Left ventricle myocardium superior (tissue), 1 donor: ENCODE measurements at places on chromosomes 5 and 9. TPM values are rescaled to one million over a fixed set of nuclear protein-coding genes. Genes with fewer than 3 reads are reported as not detected.

Gene PGGT1B
- 23.4 TPM for total RNA-seq

- DNase-seq, result no peak
Measured at GRCh38 chr5:133119233-133119711, 67.5 kb downstream of the HSPA4 start.

Gene FAM221B
- not detected for total RNA-seq

DNA sequence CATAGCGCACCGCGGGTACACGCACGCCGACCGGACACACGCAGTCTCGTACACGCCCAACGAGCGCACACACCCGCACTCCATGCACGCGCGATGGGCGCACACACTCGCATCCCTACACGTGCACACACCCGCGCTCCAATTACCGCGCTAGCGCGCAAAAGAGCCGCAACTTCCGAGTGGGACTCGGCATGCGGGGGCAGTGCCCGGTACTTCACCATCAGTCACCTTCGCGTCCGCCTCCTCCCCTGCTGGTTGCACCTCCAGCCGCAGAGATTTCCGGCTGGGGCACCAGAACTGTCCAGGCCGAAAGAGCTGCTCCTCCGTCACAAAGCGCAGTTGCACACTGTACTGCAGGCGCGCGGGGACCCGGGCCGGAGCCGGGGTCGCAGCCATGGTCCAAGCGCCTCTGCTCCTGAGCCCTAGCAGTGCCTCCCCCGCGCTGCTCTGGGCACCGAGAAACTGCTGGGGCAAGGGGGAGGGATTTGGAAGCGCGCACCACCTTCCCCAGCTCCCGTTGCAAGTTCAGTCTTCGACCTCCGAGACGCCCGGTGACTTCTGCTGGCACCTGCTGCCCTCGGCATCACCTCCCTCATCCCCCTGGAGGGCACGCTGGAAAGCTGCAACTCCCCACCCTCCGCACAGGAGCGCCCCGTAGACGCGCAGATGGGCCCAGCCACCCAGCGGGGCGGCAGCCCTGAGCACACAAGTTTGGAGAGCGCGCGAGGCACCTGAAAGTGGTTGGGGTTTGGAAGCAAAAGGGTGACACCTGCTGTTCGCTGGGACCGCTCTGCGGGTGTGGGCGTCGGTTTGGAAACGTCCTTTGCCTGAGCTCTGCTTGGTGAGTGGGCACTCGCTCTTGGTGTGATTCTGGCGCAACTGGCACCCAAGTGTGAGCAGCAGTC lies 337.4 kb upstream of the PUM3 start:
- DNase-seq, result no peak

Gene PCDH1
- total RNA-seq, result 17.2 TPM

Gene LCN9
- total RNA-seq, result not detected

- DNase-seq, result no peak
Measured at GRCh38 chr5:156591631-156592030, 258.5 kb upstream of the PPP1R2B start.

DNA sequence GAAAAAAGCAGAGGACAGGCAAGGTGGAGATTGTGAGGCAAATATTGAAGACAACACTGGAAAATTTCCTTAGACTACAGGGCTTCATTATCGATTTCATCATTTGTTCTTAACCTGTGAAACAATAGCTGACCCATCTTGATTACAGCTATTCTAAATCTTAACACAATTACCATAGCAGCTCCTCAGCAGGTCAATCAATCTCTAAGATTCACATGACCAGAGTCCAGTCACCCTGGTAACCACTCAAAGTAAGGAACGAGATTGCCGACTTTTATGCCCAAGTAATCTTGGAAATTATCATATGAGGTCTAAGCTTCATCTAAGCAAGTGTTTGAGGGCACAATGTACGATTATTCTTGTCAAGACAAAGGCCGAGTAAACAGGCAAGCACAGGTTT lies 93.8 kb downstream of the TTC39B start:
- DNase-seq, result no peak

Gene POLE3
- 25.1 TPM for total RNA-seq

GRCh38 chr5:12460493-12461261 lies 556.4 kb upstream of the CTNND2 start:
- DNase-seq, result no peak

Gene PCDHGB4
- total RNA-seq, result 5.4 TPM

DNA sequence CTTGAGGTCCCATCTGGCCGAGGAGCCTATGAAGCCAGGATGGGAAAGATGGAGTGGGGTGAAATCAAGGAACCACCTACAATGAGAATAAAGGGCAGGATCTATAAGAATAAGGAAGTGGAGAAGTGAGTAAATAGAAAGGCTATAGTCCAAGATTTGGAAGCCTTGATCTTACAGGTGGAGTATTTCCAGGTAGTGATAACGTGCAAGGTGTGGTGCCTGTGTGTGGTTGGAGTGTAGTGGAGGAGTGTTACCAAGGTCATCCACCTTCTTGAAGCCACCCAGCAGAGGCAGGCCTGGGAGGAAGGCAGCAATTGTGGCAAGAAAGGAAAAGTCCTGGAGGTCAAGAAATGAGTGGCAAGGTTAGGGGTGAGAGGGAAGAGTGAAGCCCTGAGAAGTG lies 72.9 kb downstream of the IQGAP2 start:
- DNase-seq, result no peak

DNA sequence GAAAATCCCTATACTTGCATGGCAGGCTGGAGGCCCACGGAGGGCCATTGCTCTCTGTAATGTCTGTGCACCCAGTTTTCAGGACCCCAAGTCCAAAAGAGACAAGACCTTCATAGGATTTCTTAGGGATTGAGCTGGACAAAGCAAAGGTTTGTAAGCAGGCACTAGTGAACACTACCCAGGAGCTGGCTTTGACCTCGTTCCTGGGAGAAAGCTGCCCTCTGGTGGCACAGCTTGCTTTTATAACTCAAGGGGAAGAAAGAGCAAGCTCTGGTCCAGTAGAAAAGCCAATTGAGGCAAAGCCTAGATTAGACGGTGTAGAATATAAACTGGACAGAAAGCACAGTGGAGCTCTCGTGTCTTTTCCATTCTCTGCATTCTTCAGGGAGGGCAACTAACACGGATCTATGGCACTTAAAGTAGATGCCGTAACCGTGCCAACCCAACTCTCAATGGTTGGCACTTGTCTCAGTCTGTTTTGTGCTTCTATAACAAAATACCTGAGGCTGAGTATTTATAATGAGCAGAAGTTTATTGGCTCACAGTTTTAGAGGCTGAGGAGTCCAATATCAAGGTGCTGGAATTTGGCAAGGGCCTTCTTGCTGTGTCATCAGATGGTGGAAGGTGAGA lies 7.9 kb downstream of the GABRP start:
- DNase-seq, result peak; percentile 73

Gene SLC25A2
- not detected for total RNA-seq

DNA sequence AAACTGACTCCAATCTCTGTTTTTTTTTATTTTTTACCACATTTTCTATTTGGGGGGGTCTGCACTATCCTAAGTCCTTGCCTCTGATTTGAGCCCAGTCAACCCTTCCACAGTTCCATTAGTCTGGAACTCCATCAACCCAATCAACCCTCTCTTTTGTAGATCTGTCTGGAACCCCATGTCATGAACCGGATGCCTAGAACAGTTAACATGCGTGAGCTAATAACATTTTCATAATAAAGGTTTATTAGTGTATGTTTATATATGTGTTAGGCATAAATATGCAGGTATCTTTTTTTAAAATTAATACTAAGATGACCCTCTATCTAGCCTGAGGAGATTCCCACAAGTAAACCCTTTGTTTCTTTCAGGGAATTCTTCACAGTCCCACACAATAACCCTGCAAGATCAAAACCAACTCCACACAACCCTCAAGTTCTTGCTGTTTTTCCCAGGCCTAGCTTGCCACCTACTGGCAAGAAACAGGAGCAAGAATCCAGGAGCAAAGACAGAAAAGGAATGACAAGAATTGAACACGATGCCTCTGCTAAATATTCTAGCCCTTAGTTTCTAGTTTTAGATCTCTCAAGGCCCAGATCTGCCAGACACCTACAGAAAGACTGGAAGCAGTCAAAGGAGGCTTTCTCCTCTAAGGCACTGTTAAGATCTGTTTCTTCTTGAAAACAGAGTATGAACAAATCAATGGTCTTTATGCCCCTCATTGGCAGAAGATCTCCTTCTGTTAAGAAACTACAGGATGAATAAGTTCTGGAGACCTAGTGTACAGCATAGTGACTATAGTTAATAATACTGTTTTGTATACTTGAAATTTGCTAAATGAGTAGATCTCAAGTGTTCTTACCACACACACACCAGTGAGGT lies 100.4 kb downstream of the TRIM36 start:
- DNase-seq, result no peak

GRCh38 chr9:80797831-80798688 lies 891.3 kb downstream of the TLE1 start:
- DNase-seq, result peak; percentile 42

Gene CBY3
- not detected for total RNA-seq

DNA sequence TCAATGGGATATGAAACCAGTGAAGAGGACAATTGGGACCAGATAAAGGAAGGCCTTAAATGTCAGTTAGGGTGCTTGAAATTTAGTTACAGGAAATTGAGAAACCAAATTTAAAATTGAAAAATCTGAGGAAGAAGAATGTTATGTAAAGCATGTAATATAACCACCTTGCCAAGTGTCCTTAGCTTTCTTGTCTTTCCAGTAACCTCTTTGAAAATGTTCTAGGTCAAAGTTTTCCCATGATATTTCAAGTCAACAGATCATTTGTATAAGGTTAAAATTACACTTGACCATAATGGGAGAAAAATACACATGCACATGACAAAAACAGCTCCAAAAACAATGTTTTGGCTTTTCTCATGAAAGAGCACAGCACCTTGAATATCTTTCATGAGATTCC lies 21.1 kb downstream of the LOX start:
- DNase-seq, result no peak

DNA sequence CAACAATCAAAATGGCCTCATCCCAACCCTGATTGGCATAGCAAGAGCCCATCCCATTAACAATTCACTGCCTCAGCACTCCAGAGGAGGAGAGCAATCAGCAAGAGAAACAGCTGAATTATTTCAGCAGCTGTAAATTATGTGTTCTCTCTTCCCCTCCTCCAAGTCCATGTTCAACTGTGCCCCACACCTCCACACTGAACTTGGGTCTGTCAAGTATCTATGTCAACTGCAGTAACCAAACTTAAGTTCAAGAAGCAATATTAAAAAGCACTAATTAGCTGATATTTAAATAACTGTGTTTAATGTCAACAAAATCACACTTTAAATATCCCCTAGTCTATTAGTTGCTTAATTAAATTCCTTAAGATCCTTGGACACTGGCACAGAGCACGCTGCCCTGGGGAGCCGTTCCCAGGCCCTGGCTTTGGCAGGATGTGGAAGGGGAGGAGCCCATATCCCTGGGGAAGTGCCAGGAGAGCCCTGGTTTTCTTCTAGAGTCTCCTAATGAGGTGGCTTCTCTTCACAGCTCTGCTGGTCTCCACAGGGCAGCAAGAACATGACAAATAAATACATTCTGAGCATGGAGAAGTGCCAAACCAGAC lies 50.6 kb downstream of the SIL1 start:
- peak; percentile 74 for DNase-seq

DNA sequence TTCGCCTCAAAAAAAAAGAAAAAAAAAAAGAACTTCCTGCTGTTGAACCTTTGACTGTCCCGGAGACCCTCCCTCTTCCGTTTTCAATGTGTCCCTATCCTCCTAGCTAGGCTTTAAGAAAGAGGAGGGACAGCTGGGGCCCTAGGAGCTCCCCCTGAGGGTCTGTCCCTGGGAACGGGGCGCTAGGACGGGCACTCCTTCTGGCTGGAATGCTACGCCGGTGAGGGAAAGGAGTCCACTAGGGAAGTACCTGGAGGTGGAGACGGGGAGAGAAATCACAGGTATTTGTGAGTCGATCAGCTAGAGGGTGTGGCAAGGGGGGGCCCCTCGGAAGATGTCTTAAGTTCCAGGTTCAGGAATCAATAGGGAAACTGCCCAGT lies 4.6 kb downstream of the SIT1 start:
- DNase-seq, result no peak

GRCh38 chr5:167850911-167851310 lies 440.5 kb upstream of the WWC1 start:
- no peak for DNase-seq

Gene TMEM171
- not detected for total RNA-seq

Gene CHSY3
- total RNA-seq, result 0.62 TPM

GRCh38 chr5:172689801-172690200 lies 48.7 kb downstream of the NEURL1B start:
- DNase-seq, result no peak

DNA sequence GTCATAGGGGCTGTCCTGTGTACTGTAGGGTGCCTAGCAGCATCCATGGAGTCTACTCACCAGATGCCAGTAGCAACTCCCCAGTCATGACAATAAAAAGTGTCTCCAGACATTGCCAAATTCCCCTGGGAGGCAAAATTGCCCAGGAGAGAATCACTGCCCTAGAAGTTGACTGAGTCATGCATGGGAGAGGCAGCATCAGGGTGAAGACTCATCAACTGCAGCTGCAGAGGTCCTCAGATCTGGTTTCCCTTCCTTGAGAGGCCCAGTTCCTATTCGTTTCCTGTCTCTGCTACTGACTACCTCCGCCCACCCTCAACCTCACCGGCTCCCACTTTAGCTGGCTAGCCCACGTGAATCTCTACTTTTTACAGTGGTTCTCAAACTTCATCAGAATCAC lies 88.6 kb upstream of the AGXT2 start:
- no peak for DNase-seq

DNA sequence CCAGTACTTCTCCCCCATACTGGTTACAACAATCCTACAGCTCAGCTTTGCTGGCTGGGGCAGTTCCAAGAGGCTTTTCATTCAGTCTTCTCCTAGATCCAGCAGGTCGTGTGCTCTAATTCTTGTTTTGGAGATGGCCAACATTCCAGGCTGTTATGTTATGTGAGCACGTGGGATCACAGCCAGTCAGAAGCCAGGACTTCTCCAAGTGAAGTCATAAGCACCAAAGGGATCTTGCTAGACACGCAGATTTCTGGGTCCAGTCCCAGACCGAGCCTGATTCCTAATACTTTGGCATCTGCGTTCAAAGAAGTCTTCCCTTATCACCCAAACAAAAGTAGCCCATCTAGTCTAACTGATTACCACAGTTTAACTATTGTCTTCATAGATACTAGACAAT lies 1.4 kb upstream of the LARP1 start:
- peak; percentile 70 for DNase-seq

DNA sequence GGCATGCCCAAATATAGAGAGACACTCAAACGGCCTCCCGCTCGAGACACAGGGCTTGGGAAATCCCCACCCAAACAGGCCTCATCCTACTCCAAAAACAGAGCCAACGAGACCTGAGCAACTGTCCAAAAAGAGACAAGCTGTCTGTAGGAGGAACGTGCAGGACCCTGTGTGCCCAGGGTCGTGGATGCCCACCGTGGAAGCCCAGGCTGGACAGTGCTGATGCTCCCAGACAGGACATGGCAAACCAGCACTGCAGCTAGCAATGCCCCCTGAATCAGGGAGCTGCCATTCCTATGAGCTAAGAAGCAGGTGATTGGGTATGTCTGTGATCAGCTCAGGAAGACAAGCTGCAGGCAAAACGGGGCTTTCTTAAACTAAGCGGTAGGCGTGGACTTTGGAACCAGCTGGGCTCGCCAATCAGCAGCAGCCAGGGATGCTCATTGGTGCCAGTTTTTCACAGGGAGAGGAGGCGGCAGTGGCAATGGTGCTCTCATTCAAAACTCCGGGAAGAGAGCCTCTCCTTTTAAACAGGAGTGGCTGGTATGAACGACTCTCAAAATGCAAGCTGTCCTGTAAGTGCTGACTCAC lies 113.1 kb upstream of the IRX2 start:
- no peak for DNase-seq

- DNase-seq, result peak; percentile 62
Measured at GRCh38 chr5:158943057-158943456, 156.7 kb downstream of the EBF1 start.

GRCh38 chr9:129436751-129437625 lies 183.9 kb downstream of the C9orf50 start:
- peak; percentile 87 for DNase-seq
